Stimulated activated CD4-positive, alpha-beta T cell treated with anti-CD3 and anti-CD28 coated beads, Interleukin-4, amount 100 ng/mL, for 24 hours (primary cell): ENCODE measurements at places on chromosomes 12 and 14.
A peak's percentile ranks its signal among the peaks of the same experiment; 100 is the strongest.

- no peak for DNase-seq
These were observed 115.7 kb downstream of the RFLNA start for GRCh38 chr12:124410354-124411175.

DNA sequence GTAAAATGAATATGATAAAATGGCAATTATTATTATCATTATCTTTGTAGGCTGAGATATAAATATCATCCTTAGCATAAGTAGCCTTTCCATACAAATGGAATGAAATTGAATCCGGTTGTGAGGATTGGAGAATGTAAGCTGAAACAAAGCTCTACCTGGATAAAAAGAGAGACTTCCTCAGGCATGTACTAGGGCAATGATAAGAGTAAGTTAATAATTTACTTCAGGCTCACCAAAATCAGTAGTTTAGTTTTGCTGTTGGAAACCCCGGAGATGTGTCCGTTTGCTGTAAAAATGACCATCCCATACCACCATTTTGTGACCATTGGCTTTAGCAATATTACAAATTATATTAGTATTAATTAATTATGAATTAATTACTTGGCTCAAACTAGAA, 96.3 kb downstream of the C12orf75 start:
- DNase-seq = no peak

- DNase-seq = no peak
These were observed 12.5 kb downstream of the LIN7A start for GRCh38 chr12:80925237-80925636.

DNA sequence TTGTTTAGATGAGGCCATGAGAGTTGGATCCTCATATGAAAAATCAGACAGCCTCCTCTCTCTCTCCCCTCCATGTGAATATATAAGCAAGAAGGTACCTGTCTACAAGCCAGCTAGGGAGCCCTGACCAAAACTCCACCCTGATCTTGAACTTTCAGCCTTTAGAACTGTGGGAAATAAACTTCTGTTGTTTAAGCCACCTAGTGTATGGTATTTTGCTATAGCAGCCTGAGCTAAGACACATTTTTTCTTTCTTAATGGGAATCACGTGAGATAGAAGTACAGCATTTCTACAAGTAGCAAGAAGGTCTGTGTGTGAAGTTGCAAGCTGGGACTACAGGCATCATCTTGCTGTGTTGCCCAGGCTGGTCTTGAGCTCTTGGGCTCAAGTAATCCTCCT, 16.3 kb upstream of the ABHD12B start:
- DNase-seq = no peak

- DNase-seq = no peak
These were observed 154.0 kb upstream of the DIO3 start for GRCh38 chr14:101407328-101407727.

DNA sequence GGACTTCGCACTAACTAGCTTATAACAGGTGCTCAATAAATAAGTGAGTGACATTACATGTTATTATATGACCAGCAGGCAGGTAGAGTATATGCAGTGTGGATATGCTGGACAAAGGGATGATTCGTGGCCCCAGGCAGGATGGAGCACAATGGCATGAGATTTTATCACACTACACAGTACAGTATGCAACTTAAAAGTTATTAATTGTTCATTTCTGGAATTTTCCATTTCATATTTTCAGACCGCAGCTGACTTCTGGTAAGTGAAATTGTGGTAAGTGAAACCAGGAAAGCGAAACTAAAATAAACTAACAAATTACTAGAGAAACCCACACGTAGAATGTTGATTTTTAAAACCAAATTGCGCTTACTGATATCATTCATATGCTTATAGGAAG, 3.3 kb downstream of the PARP11 start:
- DNase-seq = peak; percentile 26

GRCh38 chr14:99531251-99532096, 50.3 kb downstream of the CCNK start:
- DNase-seq = no peak

GRCh38 chr14:64801046-64801445, 78.7 kb downstream of the SPTB start:
- no peak for DNase-seq

GRCh38 chr12:1883513-1883912, 34.9 kb downstream of the CACNA2D4 start:
- DNase-seq = no peak

GRCh38 chr12:24127919-24128721, 178.7 kb upstream of the SOX5 start:
- no peak for DNase-seq

DNA sequence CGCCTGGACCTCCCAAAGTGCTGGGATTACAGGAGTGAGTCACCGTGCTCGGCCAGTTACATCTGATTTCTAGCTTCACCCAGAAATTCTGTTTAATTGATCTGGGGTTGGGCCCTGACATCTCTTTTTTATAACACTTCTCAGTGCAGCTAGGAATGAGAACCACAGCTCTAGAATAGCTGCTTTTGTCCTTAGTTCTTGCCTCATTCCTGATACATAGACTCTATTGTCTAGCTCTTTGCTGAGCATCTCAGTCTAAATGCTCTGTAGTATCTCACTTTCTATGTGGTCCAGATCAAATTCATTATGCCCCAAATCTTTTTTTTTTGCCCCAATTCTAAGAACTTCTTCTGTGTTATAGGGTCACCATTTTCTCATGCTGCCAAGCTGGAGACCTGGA, 29.9 kb upstream of the FUT8 start:
- DNase-seq = no peak

DNA sequence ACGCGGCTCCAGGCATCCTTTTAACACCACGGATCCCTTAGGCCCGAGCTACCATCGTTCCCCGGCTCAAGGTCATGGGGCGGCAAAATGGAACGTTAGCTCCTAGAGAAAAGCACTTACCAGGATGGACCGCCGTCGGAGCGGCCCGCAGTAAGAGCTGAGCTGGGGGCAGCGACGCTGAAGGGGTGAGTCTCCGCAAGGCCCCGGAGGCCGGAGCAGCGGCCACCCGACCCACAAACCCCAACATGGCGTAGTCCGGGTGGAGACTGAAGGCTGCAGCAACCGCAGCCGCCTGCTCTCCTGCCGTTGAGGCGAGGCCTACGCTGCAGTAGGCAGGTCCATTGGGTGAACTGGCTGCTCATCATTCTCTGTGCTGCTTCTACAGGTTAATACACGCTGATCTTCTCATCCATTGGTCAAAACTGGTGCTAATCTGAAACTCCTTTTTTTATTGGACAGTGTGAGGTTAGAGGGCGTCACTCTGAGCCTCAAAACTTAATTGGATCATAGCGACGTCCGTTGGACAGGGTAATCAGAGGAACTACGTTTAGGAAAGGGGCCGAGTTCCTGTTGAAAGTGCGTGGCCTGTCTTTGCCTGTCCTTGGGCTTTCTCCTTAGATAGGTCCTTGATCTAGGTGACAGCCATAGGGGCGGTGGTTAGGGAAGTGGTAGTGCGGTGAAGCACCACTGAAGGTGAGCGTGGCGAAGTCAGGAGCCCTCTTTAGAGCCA, at the start of gene ATP5F1B:
ATP5F1B (minus strand) TSS at position 268 of the 730 bp plus-strand sequence; CDS start at position 247, 21 bp downstream.
- DNase-seq = peak; percentile 93

DNA sequence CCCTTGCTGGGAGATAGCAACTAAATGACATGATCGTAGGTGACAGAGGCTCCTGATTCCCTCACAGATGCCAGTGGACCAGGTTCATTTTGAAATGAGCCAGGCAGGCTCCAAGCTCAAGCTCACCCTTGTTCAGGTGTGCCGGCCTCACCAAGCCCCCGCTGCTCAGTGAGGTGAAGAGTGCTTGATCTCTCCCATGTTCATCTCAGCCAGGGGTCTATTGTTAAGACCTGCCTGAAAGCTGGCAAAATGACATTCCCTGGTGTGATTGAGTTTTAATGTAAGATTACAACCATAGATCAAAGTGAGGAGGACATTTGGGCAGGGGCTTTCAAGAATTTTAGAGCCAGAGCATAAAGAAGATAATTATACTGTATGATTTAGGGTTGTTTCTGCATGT, 497.9 kb downstream of the EGLN3 start:
- no peak for DNase-seq

DNA sequence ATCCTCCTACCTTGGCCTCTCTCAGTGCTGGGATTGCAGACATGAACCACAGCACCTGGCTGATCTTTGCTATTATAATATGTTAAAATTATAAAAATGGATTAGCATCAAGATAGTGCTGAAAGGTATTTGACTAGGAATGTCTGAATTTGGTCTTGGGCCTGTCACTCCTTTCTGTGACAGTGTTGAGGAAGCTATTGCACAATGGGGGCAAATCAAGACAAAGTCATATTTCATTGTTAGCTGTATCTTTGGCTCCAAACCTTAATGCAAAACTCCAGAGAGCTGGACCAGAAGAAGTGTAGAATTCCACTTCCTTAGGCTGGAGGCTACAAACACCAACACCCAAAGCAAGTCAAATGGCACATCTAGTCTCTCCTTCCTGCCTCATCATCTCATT, 42.2 kb downstream of the ZCRB1 start:
- DNase-seq = no peak

GRCh38 chr14:23694949-23695663, 58.9 kb downstream of the DHRS2 start:
- no peak for DNase-seq

DNA sequence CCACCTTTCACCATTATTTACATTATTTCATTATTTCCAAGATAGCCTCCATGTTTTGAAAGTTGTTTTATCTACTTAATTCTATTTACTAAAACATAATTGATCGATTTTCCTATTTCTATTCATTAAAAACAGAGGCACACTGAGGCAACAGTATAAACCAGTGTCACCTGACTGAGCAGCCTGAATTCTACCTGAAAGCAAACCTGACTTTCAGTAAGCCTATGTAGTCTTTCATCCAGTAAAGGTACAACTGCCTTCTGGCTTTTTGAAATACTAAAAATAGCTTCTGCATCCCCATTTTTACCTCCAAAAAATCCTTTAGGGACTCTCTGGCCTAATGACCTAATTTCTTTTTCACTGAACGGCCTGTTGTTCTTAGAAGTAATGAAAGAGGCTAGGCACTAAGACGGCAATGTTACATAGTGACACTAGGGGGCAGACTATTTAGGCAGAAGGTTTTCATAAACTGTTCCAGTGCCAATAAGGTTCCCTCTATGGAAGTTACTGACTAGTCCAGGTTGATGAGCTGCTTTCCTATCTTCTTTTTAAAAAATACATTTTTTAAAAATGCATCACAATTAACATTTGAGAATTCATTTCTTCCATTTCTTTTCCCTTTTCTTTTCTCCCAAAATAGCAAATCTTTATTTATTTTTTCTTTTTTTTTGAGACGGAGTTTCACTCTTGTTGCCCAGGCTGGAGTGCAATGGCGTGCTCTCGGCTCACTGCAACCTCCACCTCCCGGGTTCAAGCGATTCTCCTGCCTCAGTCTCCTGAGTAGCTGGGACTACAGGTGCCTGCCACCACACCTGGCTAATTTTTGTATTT, 17.5 kb downstream of the ANAPC5 start:
- peak; percentile 14 for DNase-seq

DNA sequence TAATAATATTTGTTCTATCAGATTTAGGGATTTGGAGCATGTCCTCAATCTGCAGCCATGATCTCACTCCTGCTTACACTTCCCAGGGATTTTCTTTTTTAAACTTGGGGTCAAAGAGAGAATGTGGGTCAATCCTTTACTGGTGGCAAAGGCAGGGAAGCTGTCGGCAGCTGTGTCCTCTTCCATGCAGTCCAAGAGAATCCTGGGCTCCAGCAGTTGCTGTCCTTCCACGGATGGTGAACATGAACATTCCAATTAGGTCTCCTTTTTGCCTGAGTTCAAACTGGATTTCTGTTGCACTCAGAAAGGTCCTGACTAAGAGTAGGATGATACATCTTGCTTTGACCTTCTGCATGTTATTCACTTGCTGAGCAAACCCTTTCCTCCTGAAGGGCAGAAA, 73.9 kb downstream of the ARL6IP4 start:
- DNase-seq = no peak

DNA sequence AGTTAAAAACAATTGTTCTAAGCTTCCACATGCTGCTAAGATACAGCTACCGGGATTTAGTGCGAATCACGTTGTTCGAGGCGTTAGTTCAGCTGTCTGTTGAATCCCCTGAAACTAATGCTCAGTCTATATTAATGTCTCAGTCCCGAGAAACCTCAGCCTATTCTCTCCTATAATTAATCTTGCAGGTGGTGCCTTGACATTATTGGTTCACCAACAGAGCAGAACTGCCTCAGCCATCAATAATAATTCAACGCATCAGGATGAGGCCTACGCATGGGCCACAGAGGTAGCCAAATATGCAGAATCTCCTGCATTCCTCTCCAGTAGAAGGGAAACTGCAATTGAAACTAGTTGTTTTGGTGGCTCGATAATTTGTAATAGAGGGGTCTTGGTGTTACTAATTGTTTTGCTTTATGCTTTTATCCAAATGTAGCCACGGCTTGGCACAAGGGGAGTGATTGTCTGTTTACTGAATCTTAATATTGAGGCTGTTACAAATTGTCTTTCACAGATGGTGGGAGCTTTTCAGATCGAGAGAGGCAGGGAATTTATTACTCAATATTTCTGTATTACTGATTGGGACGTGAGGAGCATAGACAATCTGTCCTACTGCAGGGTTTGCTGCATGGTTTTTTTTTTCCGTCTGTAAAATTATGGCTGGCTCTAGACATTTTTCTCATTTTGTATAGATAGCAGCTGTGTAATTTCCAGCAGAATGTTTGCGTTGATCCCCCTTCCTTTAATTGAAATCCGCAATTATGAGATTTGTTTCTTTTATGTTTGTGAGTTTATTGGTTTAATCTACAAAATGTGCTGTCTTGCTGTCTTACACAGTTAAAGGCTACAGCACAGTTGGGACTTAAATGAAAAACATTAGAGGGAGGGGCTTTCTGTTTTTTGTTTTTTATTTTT, 1036.5 kb upstream of the NOVA1 start:
- DNase-seq = no peak

- no peak for DNase-seq
These were observed 70.7 kb downstream of the CDK17 start for GRCh38 chr12:96329545-96329944.

DNA sequence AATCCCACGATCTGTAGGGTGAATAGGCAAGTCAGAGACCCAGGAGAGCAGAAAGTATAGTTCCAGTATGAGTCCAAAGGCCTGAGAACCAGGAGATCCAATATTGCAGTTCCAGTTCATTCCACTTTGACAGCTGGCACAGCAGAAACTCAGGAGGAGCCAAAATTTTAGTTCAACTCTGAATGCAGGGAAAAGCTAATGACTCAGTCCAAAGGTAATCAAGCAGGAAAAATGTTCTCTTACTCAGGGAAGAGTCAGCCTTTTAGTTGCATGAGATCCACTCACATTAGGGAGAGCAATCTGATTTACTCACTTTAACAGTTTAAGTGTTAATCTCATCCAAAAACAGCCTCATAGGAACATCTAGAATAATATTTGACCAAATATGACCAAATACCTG, 130.2 kb upstream of the LRFN5 start:
- no peak for DNase-seq

- no peak for DNase-seq
These were observed 369.6 kb downstream of the DPF3 start for GRCh38 chr14:72524295-72524629.

GRCh38 chr14:105456736-105457617, 17.6 kb upstream of the CRIP2 start:
- no peak for DNase-seq

GRCh38 chr12:18422871-18423270, 161.6 kb downstream of the PIK3C2G start:
- DNase-seq = no peak

- DNase-seq = no peak
These were observed 33.8 kb downstream of the ERG28 start for GRCh38 chr14:75626863-75627262.

- peak; percentile 81 for DNase-seq
These were observed 1.6 kb downstream of the TMEM121 start for GRCh38 chr14:105527826-105528585.
